ENCODE measurements at places on chromosomes 5 and 9.

DNA sequence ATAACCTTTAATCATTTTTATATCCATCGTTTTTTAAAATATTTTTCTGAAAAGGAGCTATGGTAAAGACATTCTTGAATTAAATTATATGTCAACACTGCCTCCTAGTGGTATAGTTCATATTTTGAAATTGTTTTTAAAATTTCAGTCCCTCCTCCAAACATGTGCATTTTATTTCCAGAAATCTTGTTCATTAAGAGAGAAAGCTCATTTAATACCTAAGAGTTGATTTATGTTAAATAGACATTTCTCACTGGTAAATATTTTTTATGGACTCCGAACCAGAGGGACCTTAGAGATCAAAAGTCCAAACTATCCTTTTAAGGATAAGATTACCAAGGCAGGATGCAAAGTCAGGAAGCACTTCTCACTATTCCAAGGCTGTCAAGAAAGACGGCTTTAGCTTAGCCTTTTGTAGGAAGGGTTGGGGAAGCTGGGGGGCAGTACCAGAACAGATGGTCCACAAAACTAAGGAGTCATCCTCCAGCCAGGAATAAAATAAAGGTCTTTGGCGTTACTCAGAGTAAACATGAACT, 21.6 kb downstream of the BHMT start:
- DNase-seq: no peak

DNA sequence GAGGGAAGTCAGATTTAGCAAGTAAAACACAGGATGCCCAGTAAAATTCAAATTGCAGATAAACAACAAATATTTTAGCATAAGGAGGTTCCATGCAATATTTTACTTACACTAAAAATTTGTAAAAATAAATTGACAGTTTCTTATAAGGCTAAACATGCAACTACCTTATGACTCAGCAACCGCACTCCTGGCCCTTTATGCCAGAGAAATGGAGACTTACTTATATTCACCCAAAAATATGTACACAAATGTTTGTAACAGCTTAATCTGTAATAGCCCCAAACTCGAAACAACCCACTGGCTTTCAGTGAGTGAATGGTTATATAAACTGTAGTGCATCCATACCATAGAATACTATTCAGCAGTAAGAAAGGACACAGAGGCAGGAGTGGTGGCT, 28.6 kb upstream of the TRIM14 start:
- no peak for DNase-seq

GRCh38 chr5:19977099-19977498, 10.9 kb downstream of the CDH18 start:
- DNase-seq: peak; percentile 26

DNA sequence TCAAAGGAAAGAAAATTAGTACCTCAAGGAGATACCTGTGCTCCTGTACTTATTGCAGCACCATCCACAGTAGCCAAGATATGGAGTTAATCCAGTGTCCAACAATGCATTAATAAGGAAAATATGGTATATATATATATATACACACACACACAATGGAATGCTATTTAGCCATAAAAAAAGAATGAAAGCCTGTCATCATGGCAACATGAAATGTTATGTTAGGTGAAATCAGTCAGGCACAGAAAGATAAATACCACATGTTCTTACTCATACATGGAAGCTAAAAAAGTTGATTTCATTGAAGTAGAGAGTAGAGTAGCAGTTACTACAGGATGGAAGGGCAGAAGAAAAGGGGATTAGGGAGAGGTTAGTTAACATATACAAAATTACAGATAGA, 601.5 kb downstream of the ANXA1 start:
- DNase-seq: no peak

GRCh38 chr5:177357459-177358351, at the start of gene RGS14:
RGS14 (plus strand) TSS chr5:177357924; CDS start chr5:177358025, 101 bp downstream.
- DNase-seq: no peak

DNA sequence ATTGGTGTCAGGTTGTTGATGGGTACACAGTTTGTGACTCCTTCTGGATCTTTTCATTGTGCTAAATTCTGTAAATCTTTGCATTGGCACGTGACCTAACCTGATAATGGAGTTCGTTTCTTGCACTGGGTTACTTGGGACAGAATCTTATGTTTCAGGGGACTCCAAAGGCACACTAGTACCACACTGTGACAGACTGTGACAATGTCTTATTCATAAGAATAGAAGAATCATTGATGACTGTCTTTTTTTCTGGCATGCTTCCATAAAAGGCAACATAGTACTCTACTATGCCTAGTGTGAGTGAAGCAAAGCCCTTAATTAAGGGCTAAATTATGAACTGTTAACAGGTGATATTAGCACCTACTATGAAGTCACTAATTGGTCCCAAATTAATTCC, 35.4 kb upstream of the RICTOR start:
- DNase-seq: no peak

- DNase-seq: no peak
Observed at GRCh38 chr5:56080375-56081052, 85.8 kb upstream of the IL6ST start.

DNA sequence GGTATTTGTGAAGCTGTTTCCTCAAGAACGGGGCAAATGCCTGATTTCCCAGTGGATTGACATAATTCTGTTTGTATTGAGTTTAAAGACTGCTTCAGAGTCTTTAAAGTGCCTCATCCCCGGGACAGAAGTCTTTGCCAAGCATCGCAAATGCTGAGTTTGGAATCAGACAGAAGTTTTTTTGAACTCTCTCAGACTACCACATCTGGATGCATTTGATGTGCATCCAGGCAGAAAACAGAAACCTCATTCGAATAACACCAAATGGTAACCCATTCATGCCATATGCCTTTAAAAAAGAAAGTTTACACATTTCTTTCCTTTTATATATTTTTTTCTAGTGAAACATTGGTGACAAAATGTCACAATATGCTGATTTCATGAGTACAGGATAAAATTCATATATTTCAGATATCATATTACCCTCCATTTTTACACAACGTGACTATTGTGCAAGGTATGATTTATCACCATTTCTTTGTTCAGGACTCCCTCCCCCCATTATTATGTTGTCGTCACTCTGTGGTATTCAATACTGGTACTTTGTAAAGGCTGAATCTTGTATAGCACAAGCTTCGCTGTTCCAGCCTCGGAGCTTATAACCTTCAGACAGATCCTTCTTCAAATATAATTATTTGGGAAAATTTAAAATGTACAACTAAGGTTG, 91.1 kb downstream of the ZNF608 start:
- DNase-seq: no peak

GRCh38 chr9:72305102-72305546, 59.9 kb downstream of the ZFAND5 start:
- no peak for DNase-seq

DNA sequence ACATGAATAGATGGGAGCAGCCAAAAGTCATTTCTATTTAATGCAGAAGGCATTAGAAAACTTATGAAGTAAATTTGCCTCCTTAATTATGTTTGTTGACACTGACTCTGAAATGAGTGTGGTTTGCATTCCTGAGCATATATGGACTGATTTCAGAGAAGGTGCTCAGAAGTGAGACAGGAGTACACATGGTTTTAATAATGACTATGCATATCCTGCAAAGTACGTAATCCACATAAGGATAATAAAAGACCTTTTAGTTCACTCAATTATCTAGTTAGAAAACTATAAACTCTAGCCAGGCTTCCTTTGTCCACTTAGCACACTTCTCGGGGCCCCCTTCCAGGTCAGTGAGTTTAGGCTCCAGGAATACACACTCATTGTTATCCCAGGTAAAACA, 75.7 kb upstream of the SNX2 start:
- DNase-seq: no peak

GRCh38 chr9:28922891-28923290, 1349.6 kb upstream of the C9orf72 start:
- no peak for DNase-seq

DNA sequence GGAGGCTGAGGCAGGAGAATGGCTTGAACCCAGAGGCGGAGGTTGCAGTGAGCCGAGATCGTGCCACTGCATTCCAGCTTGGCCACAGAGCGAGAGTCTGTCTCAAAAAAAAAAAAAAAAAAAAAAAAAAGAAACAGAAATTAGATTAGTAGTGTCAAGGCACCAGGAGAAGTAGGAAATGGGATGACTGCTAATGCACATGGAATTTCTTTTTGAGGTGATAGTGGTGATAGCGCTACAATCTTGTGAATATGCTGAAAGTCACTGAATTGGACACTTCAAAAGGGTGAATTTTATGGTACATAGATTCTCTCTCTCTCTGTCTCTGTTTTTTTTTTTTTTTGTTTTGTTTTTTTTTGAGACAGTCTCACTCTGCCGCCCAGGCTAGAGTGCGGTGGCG, 42.1 kb upstream of the SUB1 start:
- no peak for DNase-seq

DNA sequence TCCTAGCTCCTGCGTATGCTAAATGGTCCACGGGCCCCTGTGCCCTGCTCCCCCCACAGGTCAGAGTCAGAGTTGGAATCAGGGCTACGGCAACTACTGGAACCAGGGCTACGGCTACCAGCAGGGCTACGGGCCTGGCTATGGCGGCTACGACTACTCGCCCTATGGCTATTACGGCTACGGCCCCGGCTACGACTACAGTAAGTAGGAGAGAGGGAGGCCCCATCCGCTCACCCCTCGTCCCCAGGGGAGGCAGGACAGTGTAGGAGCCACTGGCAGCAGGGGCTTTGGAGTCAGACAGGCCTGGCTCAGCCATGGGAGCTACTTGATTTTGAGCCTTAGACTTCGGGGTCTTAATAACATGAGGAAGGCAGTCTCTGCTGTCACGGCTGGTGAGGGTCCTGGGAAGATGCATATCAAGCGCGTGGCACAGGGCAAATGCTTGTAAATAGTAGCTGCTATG, 5.8 kb downstream of the HNRNPAB start:
- DNase-seq: no peak

DNA sequence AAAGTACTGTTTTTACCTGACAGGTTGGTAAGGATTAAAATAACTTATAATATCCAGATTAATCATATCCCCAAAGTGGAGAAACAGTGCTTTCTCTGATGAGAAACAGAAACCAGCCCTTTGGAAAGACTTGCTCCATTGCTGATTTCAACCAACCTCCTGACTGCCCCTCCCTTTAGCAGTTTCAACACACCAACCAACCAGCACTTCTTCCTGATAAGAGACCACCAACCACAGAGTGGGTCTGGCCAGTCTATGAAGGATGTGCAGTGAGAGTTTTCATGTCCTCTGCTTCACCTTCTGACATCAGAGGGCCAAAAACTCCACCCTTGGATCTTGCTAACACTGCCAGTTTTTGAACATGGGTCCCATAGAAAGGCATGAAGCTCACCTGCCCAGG, 28.1 kb downstream of the RIGI start:
- DNase-seq: no peak

DNA sequence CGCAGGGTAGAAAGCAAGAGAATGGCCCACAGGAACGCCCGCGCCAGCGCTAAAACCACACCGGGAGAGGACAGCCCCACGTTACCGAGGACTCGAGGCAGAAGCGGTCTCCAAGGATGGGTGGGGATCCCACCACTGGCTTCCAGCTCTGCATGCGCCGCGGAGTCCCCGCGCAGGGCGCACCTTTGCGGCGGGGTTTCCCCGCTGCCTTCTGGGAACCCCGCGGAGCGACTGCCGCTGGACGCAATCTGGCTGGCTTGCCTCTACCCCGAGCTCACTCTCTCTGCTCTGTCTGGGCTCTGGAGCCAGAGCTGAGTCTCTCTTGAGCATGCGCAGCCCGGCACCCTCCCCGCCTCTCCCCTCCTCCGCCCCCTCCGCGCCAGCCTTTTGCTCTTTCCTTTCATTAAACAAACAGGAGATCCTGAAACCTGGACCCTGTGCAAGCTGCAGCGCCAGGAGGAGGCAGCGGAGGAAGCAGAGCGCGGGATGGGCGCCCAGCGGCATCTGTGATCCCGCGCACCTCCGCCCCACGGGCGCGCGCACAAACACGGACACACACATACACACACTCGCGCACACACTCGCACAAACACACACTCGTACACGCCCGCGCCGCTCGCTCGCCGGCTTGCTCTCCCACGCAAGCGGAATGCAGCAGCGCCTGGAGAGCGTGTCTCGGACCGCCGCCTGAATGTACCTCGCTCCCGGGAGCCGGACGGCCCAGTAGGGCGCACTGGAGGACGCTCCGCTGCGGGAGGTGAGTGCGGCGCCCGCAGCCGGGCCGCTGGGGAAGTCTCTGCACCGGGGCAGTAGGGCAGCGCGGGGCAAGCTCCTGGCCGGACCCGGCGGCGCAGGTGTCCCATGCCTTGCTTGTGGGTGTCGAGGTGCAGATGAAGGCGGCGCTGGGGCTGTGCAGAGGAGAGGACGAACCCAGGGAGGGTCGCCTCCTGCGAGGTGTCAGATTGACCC, at the start of gene PLPPR1:
PLPPR1 (plus strand) TSS at position 382 of the 969 bp plus-strand sequence.
- peak; percentile 83 for DNase-seq

DNA sequence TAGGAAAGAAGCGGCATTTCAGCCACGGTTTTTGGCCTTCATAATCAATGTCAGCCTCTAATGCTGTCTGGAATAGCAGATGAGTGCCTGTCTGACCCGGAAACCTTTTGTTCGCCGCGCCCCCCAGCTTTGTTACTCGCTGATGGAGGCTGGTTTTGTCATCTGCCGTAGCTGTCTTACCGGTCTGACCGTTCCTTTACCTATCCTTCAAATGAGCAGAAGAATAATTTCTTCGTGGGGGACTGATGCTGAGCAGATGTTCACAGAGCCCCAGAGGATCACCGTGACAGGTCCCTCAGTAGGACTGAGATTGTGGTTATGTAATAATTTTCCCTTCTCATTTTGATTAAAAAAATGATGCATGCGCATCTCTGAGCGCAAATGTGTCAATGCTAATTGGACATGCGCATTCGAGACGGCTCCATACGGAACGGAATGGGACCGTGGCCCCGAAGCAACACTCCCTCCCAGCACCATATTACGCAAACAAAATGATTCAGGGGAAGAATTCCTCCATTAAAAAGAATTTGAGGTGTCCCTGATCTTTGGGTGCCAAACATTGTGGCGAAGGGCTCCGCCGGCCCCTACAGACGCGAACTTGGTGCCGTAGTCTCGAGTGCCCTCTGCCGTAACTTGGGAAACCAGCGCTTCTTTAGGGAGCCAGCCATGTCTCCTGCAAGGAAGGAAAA, 27.6 kb downstream of the TLX3 start:
- DNase-seq: peak; percentile 19

GRCh38 chr9:87464110-87464991, 33.3 kb upstream of the DAPK1 start:
- DNase-seq: no peak

DNA sequence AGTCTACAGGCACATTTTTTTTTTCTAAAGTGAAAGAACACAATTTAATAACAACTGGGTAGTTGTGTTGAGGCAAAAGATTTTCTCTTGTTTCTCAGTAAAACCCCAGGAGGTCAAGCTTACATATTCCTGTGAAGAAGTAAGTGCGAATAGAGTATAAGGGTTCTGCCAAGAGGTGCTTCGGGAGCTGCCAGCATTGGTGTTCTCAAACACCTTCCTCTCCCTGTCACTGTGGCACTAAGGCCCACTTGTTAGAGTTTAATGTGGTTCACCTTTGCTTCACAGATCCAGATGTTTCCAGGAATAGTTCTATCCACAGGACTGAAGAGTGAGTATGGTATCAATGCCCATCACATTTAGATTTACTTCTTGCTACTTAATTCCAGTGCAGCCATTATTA, 91.7 kb upstream of the C6 start:
- DNase-seq: no peak

- no peak for DNase-seq
Observed at GRCh38 chr5:74098941-74099340, 472.9 kb downstream of the ARHGEF28 start.

Measured in NCI-H524 treated with DMSO at 0.1 percent for 48 hours (cell line).